ENCODE measurements at places on chromosomes 6 and 20.

GRCh38 chr6:149860834-149861602 lies 3.1 kb downstream of the LRP11 start:
- peak; percentile 49 for DNase-seq

DNA sequence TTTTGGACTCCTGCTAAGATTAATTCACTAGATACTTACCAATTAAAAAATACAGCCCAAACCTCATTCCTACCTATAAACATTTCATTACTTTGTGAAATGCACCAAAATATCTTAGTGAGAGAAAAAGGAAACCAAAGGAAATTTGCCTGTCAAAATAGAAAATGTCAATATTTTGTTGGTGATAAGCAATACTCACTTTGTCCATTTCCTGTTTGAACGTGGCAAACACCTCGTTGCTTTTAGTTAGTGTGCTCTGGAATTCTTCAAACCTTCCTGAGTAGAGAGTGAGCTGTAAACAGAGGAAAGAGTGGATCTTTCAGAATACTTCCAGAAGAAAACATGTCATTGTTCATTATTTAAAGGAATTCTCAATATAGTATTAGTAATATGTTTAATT lies 44.2 kb downstream of the TXLNB start:
- no peak for DNase-seq

- no peak for DNase-seq
Observed at GRCh38 chr20:11981366-11981947, 63.8 kb downstream of the BTBD3 start.

GRCh38 chr6:129133770-129134192 lies 250.8 kb downstream of the LAMA2 start:
- no peak for DNase-seq

DNA sequence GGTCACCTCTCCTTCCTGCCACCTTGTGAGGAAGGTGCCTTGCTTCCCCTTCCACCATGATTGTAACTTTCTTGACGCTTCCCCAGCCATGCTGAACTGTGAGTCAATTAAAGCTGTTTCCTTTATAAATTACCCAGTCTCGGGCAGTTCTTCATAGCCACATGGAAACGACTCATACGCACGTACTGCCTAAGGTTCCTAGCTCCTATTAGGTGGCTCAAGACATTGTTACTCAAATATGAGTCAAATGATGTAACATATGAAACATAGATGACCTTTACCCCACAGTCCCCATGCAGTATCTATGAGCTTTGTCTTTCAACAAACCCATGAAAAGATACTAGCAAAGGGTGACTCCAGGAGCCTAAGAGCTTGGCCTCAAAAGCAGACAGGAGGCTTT lies 98.3 kb downstream of the SIM1 start:
- DNase-seq = peak; percentile 27

- DNase-seq = no peak
Observed at GRCh38 chr6:149221774-149222070, 95.8 kb upstream of the TAB2 start.

DNA sequence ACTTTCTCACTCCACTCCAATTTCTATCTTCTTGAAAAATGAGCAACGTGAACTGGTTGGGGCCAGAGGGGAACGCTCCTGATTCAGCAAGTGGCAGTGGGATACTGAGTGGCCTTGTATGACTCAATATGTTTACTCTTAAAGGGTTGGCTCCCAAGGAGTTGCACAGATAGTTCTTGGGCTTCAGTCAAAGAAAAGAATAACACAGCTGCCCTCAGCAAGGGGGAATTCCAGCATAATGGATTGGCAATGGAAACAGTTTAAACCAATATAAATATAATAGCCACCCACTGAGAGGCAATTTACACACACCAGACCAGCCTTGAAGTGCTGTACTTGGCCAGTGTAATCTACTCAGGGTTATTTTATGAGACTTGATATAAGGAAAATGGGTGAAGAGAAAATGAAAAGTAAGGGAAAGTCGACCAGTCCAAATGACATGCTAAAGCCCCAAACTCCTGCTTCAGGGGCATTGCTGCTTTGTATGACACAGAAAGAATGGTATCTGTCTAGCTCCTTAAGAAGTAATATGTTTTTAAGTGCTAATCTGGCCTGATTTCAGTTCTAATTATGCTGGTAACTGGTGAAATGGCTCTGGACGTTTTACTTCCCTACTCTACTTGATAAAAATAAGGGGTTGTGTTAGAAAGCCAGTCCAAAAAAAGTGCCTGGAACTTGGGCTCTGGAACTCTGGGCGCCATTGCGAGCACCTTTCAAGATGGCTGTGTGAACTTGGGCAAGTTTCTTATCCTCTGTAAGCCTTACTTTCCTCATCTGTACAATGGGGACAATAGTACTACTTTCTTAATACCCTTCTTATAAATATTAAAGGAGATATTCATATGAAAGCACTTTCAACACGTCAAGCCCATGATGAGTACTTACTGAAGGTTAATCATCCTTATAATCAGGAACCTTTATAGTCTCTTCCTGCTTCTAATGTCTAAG lies 712.9 kb upstream of the MAP3K7 start:
- DNase-seq = peak; percentile 39

GRCh38 chr6:72219536-72219935 lies 333.2 kb downstream of the RIMS1 start:
- DNase-seq = no peak
